T-helper 2 cell treated with Interferon-gamma antibody and Interleukin-4, amounts not matched to agents 100 ng/mL and 5 ng/mL, for 36 hours (primary cell): ENCODE measurements at places on chromosomes 2 and 18. TPM values are rescaled to one million over a fixed set of nuclear protein-coding genes. Genes with fewer than 3 reads are reported as not detected.

Gene GALR1
- not detected in 2 replicates for total RNA-seq

Gene MATN3
- not detected in 2 replicates for total RNA-seq

Gene EN1
- not detected in 2 replicates for total RNA-seq

Gene SERPINB10
- total RNA-seq, result not detected in 2 replicates

Gene OR6B2
- total RNA-seq, result not detected in 2 replicates

Gene GAL3ST2
- total RNA-seq, result 0.23 and 0.61 TPM in 2 replicates

Gene RAD51AP2
- total RNA-seq, result not detected in 2 replicates

Gene CPO
- total RNA-seq, result not detected in 2 replicates

Gene TMEM37
- total RNA-seq, result not detected in 2 replicates

Gene UGT1A3
- not detected in 2 replicates for total RNA-seq

Gene TRIM43
- 0.59 and 0.73 TPM in 2 replicates for total RNA-seq
